Smooth muscle cell of the umbilical artery (primary cell): ENCODE measurements at places on chromosomes 1 and 21. TPM values are rescaled to one million over a fixed set of nuclear protein-coding genes. Genes with fewer than 3 reads are reported as not detected.

The SOX13 gene
- 1.5 and 3.0 TPM in 2 replicates for total RNA-seq

The FCGR3B gene
- not detected in 2 replicates for total RNA-seq

The TLR5 gene
- total RNA-seq: 0.14 TPM in 1 of 2 replicates, not detected in the other

The HSD11B1 gene
- 1.2 and 41.6 TPM in 2 replicates for total RNA-seq

The GJA4 gene
- 0.09 TPM in 1 of 2 replicates, not detected in the other for total RNA-seq

The CACNA1S gene
- not detected in 2 replicates for total RNA-seq
